Testis (tissue), 5 donors: ENCODE measurements at places on chromosomes 7 and 10. TPM values are rescaled to one million over a fixed set of nuclear protein-coding genes. Genes with fewer than 3 reads are reported as not detected.

Gene KNDC1
- 13.3 TPM for total RNA-seq

Gene UNCX
- total RNA-seq: not detected

GRCh38 chr7:27223941-27224575 lies 18.5 kb upstream of the EVX1 start:
- no peak for DNase-seq
- H3K4me1 ChIP-seq: no peaks in the 10 kb centered on the region
- H3K36me3 ChIP-seq: no peaks in the 10 kb centered on the region
- no peaks in the 10 kb centered on the region for H3K27me3 ChIP-seq
- H3K4me3 ChIP-seq: no peak overlapping the region

GRCh38 chr10:32341596-32341995 lies 5.4 kb downstream of the EPC1 start:
- no peak overlapping the region for H3K4me3 ChIP-seq
- H3K27ac ChIP-seq: no peak overlapping the region
- H3K27me3 ChIP-seq: no peaks in the 10 kb centered on the region
- no peak for DNase-seq
- H3K36me3 ChIP-seq: no peaks in the 10 kb centered on the region

DNA sequence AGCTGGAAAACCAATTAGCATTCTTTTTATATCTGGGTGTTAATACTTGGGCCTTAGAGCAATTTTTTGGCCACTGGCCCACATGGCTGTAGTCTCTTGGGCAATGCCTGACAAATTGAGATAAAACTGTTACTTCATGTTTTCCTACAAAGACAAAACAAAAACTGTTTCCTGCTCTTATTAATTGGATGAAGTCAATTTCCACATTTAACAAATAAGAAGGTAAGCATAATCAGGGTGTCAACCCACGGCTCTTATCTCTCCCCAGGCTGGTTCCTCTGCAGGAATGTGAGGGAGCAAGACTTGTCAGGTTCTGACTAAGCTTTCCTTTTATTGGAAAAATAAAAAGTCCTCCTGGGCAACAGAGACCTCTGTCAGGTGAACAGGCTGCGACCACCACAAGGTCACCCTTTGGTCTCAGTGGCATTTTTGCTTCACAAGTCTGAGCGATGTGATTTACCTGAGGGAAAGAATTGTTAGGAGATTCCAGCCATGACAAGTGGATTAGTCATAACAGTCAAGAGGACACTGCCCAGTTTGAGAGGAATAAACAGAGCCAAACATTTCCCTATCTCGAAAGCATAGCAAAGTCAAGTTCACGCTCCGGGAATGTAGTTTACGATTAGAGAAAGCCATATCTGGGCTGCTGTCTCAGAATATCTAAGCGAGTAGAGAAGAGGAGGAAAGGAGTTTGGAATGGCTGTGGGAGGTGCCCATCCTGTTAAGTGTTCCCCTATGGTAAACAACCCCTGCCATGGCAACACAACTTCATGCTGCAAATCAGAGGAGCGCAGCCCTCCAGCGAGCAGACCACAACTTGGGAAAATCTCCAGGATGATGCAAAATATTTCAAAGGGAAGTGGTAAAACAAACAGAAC lies 144.4 kb downstream of the TES start:
- no peak overlapping the region for H3K4me3 ChIP-seq
- DNase-seq: peak; percentile 61
- H3K36me3 ChIP-seq: no peaks in the 10 kb centered on the region
- H3K4me1 ChIP-seq: peaks cover 13% of the 10 kb centered on the region
- H3K27me3 ChIP-seq: no peaks in the 10 kb centered on the region
- peak overlapping the region; percentile 80 for H3K27ac ChIP-seq

- no peak overlapping the region for H3K27ac ChIP-seq
- H3K4me1 ChIP-seq: no peaks in the 10 kb centered on the region
- no peak for DNase-seq
These were observed 142.8 kb upstream of the SEMA3A start for GRCh38 chr7:84337429-84337828.

DNA sequence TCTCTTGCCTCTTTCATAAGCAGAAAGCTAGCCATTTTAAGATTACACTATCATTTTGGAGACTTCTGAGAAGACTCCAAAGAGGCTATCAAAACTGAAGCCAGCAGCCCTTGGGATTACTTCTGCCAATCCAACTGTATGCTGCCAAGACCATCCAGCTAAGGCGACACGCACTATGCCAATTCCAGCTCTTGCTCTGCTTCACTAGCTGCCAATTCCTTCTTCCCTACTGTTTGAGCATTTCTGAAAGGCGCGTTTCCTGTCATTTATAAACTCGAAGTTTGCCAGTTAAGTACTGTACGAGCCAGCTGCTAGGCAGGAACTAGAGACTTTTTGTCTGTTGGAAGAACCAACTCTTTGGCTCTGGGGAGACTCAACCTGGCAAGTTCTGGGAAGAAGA lies 36.5 kb downstream of the MALSU1 start:
- DNase-seq: no peak
- H3K4me1 ChIP-seq: peaks cover 5% of the 10 kb centered on the region
- no peak overlapping the region for H3K27ac ChIP-seq
- no peaks in the 10 kb centered on the region for H3K27me3 ChIP-seq
- H3K36me3 ChIP-seq: no peaks in the 10 kb centered on the region
- H3K4me3 ChIP-seq: no peak overlapping the region

- H3K36me3 ChIP-seq: no peaks in the 10 kb centered on the region
- peaks cover 10% of the 10 kb centered on the region for H3K4me1 ChIP-seq
These were observed 60.4 kb downstream of the TPST1 start for GRCh38 chr7:66265566-66265965.
